ENCODE measurements at places on chromosomes 2 and 18.

- peaks cover 1% of the 10 kb centered on the region for H3K27me3 ChIP-seq
- H3K36me3 ChIP-seq: no peaks in the 10 kb centered on the region
- H3K4me3 ChIP-seq: no peak overlapping the region
Observed at GRCh38 chr2:84886791-84887190, 5.9 kb upstream of the TRABD2A start.

DNA sequence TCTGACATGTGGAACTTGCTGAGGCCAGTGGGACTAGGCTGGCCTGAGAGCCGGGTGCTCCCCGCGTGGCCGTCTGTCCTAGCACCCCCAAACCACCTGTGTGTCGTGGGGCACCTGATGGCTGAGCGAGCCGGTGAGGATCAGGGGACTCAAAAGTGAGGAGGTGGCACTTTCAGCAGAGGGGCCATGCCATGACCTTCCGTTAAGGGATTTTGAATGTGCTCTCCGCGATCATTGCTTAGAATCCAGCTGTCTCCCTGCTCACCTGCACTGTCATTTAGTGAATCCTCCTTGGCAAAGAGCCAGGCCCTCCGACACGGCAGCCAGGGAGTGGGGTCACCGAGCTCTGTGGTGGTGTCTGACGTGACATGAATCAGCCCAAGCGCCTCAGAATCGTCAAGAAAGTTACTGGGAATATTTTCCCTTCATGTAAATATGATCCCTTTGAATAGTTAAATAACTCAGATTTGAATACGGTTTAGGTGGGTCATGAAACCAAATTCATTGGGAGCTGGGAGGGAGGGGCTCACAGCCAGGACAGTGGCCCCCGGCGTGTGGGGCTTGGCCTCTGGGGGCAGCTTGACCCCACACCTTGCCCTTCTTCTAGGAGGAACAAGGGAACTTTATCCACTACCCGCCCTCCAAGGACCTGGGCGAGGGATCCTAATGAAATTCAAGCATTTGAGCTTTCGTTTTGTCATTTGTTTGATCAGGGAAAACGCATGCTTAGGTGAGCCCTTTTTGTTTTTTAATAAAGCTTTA, 9.5 kb downstream of the NFATC1 start:
- peaks cover 56% of the 10 kb centered on the region for H3K4me1 ChIP-seq
- H3K36me3 ChIP-seq: no peaks in the 10 kb centered on the region
- DNase-seq: no peak
- peak overlapping the region; percentile 30 for H3K4me3 ChIP-seq
- no peaks in the 10 kb centered on the region for H3K27me3 ChIP-seq
- peak overlapping the region; percentile 86 for H3K27ac ChIP-seq

DNA sequence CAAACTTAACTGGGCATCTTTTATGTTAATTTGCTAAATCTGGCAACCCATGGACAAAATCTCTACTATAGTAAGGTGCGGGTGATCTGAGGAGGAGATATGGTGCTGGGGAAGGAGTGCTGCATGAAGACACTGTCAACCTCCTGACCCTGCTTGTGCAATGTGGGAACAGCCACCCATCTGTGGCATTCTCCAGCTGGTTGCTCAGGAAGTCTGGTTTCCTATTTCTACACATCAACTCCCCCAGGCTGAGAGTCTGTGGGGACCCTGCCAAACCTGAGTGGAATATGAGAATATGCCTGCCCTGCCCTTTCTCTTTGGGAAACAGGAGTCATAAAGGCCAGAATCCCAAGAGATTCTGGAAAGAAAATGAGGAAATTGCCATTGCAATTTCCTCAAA, 60.1 kb upstream of the PAX3 start:
- H3K27me3 ChIP-seq: no peaks in the 10 kb centered on the region
- H3K27ac ChIP-seq: no peak overlapping the region

- H3K27ac ChIP-seq: no peak overlapping the region
- no peak for DNase-seq
- H3K4me1 ChIP-seq: no peaks in the 10 kb centered on the region
- H3K27me3 ChIP-seq: no peaks in the 10 kb centered on the region
- H3K36me3 ChIP-seq: no peaks in the 10 kb centered on the region
- H3K4me3 ChIP-seq: no peak overlapping the region
Observed at GRCh38 chr18:13930964-13931363, 15.6 kb upstream of the MC2R start.

- H3K36me3 ChIP-seq: no peaks in the 10 kb centered on the region
- no peaks in the 10 kb centered on the region for H3K27me3 ChIP-seq
- DNase-seq: no peak
- H3K27ac ChIP-seq: no peak overlapping the region
Observed at GRCh38 chr2:69955029-69955428, 6.4 kb downstream of the ASPRV1 start.

DNA sequence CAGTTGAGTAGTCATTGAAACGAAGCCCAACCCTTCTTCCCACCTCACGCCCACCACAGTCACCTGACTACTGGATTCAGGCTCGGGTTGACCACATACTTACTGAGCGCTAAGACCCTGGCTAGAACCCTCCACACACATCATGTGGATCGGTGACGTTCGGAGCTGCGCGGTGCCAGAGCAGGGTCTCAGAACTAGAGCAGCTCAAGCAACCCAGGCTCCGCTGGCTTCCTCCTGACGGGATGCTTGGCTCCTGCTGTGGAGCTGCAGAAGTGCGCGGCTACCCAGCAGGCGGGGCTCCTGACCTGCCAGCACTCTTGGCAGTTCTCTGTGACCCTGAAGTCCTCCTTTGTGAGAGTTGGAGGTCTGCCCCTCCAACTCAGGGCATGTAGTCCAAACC, 90.6 kb upstream of the MBOAT2 start:
- H3K4me3 ChIP-seq: no peak overlapping the region
- H3K27me3 ChIP-seq: no peaks in the 10 kb centered on the region
- peaks cover 37% of the 10 kb centered on the region for H3K4me1 ChIP-seq
- no peaks in the 10 kb centered on the region for H3K36me3 ChIP-seq
- H3K27ac ChIP-seq: no peak overlapping the region

GRCh38 chr2:108925735-108926134, 63.3 kb downstream of the EDAR start:
- H3K27ac ChIP-seq: no peak overlapping the region
- H3K36me3 ChIP-seq: no peaks in the 10 kb centered on the region
- no peak overlapping the region for H3K4me3 ChIP-seq
- no peaks in the 10 kb centered on the region for H3K4me1 ChIP-seq

DNA sequence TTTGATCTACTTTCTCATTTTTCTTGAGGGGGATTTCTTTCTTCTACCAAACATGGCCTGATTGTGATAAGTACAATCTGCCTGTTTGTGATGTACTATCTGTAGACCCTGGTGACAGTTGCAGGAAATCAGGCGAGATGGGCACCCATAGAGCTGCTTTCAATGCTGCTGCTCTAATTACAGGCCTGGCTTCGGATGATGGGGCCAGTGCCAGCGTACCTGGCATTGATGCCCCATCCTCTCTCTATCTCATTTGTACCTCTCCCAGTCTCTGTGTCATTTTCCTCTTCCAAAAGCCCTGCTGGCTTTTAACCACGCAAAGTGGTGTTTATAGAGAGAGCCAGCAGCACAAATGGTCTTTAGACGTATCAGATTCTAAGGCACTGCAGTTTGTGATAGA, 69.9 kb downstream of the KCTD18 start:
- H3K4me1 ChIP-seq: no peaks in the 10 kb centered on the region
- DNase-seq: no peak
- H3K27me3 ChIP-seq: no peaks in the 10 kb centered on the region
- H3K36me3 ChIP-seq: no peaks in the 10 kb centered on the region

- H3K4me1 ChIP-seq: no peaks in the 10 kb centered on the region
- peaks cover 94% of the 10 kb centered on the region for H3K36me3 ChIP-seq
- H3K27ac ChIP-seq: no peak overlapping the region
- H3K27me3 ChIP-seq: no peaks in the 10 kb centered on the region
- no peak for DNase-seq
Observed at GRCh38 chr2:201383136-201383535, 26.0 kb upstream of the FLACC1 start.

DNA sequence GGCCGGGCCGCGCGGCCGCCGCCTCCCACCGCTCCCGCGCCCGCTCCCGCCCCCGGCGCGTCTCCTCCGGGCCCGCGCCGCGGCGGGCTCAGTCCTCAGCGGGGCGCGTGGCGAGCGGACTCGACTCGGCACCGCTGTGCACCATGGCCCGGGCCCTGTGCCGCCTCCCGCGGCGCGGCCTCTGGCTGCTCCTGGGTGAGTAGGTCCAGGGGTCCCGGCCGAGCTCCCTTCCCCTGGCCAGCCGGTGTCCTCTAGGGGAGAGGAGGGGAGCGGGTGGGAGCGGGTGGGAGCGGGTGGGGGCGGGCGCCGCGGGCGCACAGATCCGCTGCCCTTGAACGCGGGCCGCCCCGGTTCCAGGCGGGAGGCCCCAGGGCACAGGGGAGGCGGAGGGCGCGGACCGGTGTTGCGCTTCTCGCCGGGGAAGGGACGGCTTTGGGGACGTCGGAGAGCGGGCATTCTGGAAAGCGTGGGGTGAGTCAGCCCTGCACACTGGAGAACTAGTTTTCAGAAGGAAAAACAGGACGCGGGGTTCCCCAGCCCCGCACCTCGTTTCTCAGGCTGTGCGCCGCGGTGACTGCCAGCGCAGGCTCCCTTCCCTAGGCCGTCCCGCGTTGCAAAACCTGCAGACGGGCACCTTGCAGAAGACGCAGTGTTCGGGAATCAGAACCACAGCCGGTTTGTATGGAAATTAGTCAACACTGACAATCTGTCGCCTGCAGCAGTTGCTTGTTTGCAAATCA, at the start of gene RAMP1:
RAMP1 (plus strand) TSS at position 91 of the 740 bp plus-strand sequence; CDS start at position 144, 53 bp downstream.
- no peak within 1 kb of the TSS for H3K4me3 ChIP-seq
- no peaks in the 10 kb centered on the region for H3K4me1 ChIP-seq
- no peaks in the 10 kb centered on the region for H3K36me3 ChIP-seq
- peaks cover 11% of the 10 kb centered on the region for H3K27me3 ChIP-seq
- no peak for DNase-seq

DNA sequence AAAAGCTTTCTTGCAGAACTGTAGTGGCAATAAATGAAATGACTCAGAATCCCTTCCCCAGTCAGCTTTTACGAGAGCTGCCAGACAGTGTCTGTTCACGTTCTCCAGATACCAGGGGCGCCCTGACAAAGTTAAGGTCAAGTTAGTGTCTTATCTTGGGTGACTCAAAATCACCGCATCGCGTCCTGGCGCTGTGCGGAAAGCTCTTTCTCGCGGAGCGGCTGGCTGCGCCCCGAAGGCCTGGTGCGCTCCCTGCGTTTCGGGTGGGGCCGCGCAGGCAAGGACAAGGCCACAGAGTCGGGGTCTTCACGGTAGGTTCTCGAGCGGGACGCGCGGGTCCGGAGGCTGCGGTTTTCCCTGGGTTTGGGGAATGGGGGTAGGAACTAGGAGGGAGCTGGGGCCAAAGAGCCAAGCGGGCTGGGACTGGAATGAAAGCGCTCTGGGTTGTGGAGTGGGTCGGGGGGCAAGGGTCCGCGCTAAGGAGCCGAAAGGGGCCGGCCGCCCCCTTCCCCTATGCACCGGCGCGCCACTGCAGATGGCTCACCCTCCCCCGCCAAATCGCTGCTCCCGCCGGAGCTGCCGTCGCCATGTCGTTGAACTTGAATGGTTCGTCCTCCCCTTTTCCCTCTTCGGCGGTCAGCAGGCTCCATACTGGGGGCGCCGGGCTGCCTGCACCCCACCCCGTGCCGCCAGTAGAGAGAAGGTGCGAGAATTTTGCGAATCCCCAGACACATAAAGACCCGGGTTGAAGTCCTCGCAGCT, 2.6 kb upstream of the HOXD11 start:
- H3K4me3 ChIP-seq: no peak overlapping the region
- DNase-seq: no peak
- H3K27me3 ChIP-seq: peaks cover 93% of the 10 kb centered on the region
- no peaks in the 10 kb centered on the region for H3K36me3 ChIP-seq
- peaks cover 12% of the 10 kb centered on the region for H3K4me1 ChIP-seq

DNA sequence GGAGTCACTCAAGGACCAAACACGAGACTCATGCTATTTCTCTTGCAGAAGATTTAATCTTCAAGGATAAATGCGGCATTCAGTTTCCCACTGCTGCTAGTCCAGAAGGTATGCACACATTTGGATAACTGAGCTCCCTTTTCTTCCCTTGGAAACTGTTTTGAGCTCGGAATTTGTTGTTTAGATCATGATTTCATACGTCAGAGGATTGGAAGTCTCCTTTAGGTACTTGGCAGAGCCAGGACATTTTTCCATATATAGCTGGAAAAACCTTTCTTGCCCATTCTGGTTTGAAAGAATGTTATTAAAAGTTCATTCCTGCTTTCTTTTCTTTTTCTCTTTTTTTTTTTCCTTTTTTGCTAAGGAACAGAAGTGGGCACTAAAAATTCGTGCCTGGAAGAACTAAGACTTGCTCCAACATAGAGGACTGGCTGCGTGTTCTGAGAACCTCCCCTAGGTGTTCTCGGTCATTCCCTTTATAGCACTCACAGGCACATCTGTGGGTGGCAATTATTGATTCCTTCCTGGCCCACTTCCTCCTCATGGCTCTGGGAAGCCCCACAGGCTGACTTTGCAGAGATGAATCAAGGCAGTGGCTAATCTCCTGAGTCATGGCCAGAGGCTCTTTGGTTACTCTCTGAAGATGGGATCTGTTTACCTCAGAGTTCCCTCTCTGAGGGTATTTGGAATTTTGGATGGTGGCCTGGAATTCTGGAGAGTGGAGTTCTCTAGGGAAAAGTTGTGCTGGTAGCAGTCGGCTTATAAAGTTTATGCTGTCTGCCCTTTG, 104.8 kb downstream of the PLCL1 start:
- no peak for DNase-seq
- peaks cover 8% of the 10 kb centered on the region for H3K27me3 ChIP-seq
- H3K4me3 ChIP-seq: no peak overlapping the region

DNA sequence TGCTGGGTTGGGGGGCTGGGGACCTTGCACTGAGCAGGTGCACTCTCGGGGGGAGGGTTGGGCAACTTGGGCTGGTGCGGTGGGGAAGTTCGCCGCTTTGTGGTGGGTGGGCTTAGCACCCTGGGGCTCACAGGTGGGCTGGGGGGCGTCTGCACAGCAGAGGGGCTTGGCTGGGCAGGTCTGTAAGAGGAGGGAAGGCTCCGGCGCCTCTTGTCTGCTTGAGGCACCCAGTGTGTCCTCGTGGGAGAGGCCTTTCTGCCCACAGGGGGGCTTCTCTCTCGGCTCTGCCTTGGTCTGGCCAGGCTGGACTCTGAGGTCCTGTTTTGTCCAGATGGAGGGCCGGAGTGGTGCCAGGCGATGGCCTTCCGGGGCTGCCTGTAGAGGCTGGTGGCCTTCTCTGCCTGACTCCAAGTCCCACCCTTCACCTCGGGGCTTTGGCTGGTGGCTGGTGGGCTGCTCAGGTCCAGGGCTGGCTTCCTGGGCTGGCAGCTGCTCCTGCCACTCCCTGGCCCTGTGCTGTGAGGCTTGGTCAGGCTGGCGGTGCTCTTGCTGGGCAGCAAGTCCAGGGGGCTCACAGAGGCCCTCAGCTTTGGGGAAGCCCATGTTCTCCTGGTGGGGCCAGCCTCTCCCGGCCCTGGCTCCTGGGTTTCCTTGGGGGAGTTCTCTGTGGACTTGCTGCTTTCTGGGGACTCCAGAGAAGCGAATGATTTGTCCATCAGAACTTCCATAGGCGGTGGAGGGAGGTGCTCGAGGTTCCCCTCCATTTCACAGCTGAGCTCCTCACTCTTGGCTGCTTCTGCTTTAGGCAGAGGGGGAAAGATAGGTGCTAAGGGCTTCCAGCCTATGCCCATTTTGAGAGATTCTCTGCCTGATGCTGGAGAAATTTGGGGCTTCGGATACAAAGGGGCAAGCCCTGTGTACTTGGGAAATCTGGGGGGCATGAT, 3.0 kb downstream of the PCARE start:
- H3K27me3 ChIP-seq: no peaks in the 10 kb centered on the region
- peaks cover 14% of the 10 kb centered on the region for H3K4me1 ChIP-seq
- no peaks in the 10 kb centered on the region for H3K36me3 ChIP-seq

GRCh38 chr2:48414980-48415835, 114.7 kb upstream of the STON1 start:
- H3K27me3 ChIP-seq: no peaks in the 10 kb centered on the region
- no peak overlapping the region for H3K4me3 ChIP-seq
- H3K36me3 ChIP-seq: no peaks in the 10 kb centered on the region
- peak; percentile 24 for DNase-seq
- peaks cover 29% of the 10 kb centered on the region for H3K4me1 ChIP-seq
